GM12864 (cell line): ENCODE measurements at places on chromosomes 12 and 14.

DNA sequence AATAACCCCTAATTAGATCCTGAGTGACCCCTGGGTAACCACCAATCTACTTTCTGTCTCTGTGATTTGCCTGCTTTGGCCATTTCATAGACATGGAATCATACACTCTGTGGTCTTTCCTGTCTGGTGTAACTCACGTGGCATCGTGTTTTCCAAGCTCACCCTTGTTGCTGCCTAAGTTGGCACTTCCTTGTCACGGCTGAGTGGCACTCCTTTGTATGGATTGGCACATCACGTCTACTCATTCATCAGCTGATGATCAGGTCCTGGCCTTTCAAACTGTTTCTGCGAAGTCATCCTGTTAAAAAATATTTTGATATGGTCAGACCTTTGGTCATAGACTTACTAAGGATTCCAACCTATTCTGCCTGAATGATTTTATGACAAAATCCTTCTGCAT lies 87.7 kb downstream of the GLT1D1 start:
- no peak for DNase-seq

DNA sequence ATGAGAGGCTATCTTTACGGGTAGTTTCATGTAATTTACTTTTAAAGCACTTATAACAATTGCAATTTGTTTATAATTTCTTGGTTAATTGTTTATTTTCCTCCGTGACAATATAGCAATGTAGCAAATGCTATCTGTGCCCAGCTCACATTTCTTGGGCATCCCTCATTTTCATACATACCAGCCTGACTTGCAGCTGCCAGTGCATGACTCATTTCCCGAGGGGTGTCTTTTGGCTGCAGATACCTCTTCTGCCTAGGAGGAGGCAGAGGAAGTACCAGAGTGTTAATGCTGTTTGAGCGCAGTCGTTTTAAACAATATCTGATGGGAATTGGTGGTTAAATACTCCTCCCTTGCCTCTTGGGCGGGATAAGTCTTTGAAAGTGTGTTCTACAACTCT lies 104.2 kb upstream of the ABCD2 start:
- DNase-seq: no peak

- DNase-seq: no peak
These were observed 404.2 kb downstream of the GLT1D1 start for GRCh38 chr12:129257524-129257923.

- no peak for DNase-seq
These were observed 110.9 kb downstream of the PAH start for GRCh38 chr12:102806110-102806509.
